ENCODE measurements at places on chromosomes 5 and 9.
A peak's percentile ranks its signal among the peaks of the same experiment; 100 is the strongest.

- DNase-seq = no peak
Observed at GRCh38 chr9:130825809-130826208, 9.2 kb upstream of the ABL1 start.

DNA sequence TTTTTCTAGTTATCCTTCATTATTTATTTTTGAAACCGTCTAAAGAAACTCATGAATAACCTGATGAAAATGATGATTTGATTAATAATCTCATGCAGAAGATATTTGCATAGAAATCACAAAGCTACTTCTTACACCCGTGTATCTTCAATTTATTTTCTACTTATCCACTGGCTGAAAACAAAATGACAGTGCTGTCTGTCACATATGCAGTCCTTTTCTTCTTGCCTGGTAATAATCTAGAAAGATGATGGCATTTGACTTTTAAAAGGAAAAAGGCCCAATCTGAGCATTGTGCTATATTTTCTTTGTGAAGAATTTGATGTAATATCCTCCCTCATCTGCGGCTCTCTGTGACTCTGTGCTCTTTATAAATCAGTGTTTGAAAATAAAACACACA, 253.3 kb downstream of the PRR16 start:
- no peak for DNase-seq

DNA sequence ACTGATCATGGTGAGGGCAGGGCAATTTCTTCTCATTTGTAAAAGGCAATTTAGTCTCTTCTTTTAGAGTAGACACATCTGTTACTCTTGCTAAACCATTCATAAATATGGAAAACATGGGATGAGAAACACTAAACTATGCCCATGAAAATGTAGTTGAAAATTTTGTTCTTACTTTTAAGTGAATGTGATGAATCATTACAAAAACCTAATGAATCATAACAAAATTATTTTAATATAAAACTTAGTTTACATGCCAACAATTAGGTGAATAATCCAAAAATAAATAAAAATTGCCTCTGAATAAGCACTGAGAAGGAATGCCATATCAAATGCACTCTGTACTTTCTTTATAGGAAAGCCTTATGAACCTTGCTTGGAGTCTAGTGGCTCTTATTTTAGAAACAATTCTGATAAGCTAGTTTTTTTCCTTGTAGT, 297.7 kb upstream of the EFNA5 start:
- DNase-seq = no peak

DNA sequence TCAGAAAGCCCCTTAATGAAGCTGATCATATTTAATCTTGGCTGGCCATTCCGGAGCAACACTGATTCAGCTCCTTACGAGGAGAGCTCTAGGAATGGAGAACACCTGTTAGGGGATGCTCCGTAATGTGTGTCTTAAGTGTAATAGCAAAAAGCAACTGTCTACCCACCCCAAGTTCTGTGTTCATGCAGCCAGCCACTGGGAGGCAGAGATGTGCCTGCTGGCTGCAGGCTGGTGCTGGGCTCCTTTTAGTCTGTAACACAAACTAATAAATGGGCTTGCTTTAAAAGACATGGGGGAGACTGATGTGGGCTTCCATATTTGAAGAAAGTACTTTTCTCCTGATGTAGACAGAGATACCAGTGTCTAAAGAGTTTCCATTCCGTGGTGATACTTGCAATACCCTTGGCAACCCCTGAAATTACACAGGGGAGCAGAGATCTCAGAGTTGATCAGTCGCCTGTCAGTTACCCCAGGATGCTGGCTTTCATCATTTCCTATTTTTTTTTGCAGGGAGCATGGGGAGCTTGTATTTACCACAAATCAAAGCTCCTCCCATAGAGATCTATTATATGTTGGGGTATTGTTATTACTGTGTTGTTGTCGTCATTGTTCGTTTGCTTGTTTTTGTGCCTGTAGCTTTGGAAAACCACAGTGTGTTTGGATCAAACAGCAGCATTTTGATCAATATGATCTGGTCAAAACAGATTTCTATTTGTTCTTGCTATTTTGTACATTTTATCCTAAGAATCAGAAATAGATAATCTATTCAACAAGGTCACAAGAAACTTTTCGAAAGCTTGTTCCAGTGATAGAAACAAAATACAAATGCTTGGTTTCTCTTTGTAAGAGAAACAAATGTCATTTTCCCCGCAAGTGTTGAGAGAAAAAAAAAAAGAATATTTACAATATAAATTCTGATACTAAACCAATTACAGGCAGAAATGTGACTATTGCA, 65.8 kb downstream of the MTX3 start:
- no peak for DNase-seq

DNA sequence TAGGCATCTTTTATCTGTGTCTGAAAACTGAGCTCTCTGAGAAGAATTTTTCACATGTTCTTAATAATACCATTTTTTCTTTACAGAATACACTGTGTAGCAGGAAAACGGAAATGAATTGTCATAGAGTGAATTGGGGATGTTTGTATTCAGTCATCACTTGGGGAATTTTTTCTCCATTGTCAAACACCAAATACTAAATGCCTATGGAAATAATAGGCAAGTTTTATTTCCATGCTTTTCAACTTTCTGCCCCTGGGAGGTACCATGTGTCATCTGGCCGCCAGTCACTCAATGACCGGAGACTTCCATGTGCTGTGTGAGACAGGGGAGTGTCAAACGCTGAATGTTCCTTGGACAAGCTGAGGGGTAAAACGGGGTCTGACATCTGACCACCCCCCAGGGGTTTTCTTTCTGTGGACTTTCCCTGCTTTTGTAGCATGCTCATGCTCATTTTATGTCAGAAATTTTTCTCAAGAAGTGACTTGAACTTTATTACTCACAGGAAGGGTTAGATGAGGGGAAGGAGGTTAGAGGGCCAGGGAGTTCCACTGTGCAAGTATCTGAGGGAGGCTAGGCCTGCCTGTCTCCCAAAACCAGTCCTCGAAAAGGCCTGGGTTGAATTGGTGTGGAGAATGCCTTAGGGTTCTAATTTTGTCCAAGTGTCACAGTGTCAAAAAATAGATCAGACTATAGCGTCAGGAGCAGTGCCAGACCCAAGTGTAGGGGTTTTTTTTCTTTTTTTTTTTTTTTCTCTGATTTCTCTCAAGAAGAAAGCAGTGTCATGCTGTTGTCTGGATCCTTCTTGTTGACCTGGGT, 438.6 kb downstream of the AGTPBP1 start:
- no peak for DNase-seq

DNA sequence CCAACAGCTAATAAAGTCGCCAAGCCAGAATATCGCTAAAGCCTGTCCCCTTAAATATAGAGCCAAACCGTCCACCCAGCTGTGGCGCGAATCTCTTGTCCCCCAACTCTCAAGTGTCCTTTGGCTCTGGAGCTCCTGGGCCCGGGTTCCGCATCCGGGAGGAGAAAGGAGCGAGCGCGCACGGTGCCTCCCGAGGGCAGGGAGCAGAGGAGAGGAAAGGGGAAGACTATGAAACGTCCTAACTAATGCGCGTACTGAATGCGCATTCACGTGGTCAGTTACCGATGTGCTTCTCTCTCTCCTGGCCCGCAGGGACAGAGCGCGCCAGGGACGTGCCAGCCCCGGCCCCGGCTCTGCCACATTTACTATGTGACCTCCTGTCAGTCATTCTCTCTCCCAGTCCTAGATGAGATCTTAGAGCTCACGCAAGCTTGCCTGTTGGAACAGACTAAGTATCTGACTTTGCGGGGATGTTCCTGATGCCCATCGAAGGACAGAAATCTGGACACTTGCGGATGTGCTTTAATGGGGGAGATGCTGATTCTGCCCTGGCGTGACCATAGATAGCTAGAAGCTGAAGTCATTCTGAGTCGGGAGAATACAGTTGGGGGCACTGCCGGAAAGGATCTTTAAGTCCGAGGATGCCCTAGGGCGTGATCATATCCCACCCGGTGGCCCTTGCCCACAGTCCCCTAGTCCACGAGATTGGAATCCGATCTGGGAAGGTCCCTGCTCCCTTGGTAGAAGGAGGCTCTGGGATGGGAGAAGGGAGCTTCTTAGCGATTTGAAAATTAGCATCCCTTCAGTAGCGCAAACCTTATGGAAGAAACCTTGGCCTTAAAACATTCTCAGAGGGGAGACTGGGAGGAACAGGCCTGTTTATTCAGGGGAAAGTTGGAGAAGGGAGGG, 5.7 kb upstream of the EBF1 start:
- no peak for DNase-seq

- no peak for DNase-seq
Observed at GRCh38 chr5:33230467-33231078, 210.2 kb upstream of the TARS1 start.

GRCh38 chr9:118059484-118060278, 355.5 kb downstream of the TLR4 start:
- peak; percentile 2 for DNase-seq

DNA sequence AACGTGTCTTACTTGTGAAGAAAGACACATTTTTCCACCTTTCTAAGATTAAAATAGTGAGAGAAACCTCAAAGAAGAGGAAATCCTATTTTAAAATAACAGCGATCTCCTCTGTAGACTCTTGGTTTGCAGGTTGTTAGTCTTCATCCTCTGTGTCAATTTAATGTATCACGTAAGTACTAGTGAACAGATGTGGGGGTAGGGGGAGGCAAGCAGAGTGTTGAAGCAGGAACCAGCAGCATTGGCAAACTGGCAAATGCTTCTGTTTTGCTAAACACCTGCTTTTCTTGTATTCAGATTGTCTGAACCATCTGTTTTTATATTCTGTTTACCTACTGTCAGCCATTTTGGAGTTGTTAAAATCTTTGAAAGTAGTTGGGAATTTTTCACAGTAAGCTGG, 159.3 kb upstream of the TLX3 start:
- DNase-seq = no peak

DNA sequence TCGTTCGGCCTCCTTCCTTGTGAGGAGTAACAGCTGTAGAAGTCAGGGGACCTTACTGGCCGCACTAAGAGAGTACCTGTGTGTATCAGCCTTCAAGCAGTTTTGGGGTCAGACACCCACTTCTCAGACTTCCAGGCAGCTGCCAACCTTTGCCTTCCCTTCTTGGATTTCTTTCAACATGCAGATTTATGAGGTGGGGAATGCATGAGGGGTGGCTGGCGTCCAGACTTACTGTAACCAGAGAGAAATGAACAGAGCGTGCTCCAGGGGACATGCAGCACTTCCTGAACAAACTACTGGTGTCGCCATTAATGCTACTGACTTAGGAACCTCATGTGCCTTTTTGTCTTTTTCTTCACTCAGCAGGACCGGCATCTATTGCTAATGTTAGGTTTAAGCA, 46.7 kb downstream of the INSYN2B start:
- DNase-seq = no peak

- DNase-seq = peak; percentile 39
Observed at GRCh38 chr5:173454361-173454735, 126.1 kb upstream of the STC2 start.

DNA sequence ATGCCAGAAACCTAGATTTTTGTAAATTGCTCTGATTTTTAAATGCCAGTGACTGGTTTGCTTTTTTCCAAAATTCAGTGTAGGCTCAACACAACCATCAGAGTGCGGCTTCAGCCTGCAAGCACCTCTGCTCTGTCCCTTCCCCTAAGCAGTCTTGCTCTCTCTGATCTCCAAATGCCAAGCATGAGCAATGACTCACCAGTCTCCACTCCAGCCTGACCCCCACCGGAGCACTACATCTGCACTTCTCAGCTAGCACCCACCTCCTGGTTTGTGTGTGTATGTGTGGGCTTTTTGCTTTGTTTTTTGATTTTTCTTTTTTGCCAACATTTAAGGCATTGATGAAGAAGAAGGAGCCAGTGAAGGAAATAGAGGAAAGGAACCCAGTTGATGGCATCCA, 61.4 kb upstream of the ADRA1B start:
- DNase-seq = no peak

DNA sequence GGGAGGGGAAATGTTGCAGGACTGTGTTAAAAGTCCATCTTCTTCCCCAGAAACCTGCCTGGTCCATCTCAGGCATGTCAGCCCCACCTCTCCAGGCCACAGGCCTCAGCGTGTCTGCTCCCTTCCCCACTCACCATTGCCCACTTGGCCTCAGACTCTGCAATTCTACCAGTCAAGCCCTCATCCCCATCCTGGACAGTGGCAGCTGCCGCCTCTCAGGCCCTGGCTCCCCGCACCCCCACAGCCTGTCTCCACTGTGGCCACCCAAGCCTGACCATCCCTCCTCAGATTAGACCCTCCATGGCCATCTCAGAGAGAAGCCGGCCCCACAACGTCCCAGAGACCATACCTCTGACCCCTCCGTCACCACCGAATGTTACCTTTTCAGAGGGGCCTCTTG, 89.9 kb downstream of the BARX1 start:
- no peak for DNase-seq

DNA sequence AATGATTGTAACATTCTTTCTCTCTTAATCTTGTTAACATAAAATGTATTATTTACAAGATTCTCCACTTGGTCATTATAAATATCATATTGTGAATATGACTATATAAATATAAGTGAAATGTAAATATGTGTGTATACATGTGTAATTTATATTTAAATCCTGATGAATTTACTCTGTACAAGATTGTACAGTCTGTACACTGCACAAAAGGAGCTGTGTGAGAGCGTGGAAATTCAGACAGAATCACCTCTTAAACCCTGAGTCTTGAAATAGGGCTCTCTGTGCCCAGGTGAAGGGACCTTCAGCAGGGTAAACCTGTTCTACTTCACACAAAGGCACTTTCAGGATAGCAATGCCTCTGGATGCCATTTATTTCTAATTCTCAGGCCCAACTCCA, 456.0 kb downstream of the SEMA5A start:
- DNase-seq = no peak

DNA sequence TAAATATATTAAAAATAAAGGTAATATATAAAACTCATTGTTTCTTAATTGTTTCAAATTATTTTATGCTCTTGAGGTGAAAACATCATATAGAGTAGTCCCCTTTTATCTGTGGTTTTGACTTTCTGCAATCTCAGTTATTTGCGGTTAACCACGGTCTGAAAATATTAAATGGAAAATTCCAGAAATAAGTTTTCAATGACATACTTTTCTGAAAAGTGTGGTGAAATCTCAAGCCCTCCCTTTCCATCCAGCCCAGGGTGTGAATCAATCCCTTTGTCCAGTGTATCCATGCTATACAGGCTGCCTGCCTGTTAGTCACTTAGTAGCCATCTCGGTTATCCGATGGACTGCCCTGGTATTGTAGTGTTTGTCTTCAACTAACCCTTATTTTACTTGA, 546.7 kb upstream of the DMAC1 start:
- no peak for DNase-seq

GRCh38 chr5:62315376-62316175, 9.6 kb downstream of the KIF2A start:
- no peak for DNase-seq

GRCh38 chr5:124649491-124650146, 96.8 kb downstream of the ZNF608 start:
- DNase-seq = no peak

GRCh38 chr5:176492431-176492830, 44.2 kb downstream of the FAF2 start:
- DNase-seq = no peak

Measured in T1000 (cell line).